ENCODE measurements at places on chromosomes 1 and 21.

DNA sequence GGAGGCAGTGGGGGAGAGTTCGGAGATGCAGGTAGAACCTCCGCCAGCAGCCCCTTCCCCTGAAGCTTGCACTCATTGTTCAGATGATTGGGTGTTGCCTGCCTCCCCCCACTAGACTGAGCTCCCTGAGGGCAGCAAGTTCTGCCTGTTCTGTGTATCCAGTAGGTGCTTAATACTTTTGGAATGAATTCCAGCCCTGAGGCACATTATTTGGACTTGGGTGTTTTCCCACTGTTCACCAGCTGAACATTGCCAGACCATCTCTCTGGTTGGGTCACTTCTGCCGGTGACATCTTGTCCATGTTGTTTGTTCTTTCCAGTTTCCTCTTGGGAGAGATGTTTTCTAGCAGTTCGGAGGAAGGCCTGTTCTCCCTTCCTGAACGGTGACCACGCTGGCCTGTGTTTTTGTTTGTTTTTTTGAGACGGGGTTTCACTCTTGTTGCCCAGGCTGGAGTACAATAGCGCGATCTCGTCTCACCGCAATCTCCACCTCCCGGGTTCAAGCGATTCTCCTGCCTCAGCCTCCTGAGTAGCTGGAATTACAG is 48.7 kb downstream of the SPSB1 start:
- no peak for DNase-seq

DNA sequence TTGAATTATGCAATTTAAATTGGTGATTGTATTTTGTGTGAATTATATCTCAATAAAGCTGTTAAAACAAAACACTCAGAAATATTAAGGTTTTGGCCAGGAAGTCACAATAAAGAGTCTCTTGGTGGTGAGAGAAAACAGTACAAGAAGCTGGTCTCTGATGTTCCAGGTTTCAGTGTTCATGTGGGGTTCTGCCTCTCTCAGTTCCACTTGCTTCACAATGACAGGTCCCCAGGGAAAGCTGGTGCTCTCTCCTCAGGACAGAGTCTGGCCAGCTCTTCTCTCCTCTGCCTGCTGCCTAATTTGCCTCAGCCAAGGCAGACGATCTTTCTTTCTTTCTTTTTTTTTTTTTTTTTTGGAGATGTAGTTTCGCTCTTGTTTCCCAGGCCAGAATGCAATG is 342.9 kb upstream of the PLXNA2 start:
- DNase-seq: peak; percentile 33

DNA sequence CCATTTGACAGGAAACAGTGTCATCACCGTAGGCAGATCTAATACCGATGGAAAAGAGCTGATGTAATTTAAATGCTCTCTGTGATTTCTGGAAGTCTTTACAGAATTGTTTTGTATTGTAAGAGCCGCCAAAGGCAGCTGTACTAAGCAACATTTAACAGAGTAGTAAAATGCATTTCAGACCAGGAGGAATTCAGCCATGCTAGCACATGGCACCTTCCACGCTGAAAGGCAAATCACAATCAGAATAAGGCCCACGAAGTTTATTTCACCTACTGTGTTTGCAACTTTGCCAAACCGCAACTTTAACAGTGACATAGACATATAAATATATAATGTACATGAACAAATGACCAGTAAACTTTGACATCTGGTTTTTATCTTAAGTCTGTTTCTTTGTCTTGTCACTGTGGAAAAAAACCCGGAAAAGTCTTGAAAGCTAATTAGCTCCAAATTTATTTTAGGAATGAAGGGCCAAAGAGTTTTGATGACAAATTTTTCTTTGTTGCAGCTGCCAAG is 26.1 kb upstream of the DISC1 start:
- DNase-seq: no peak

DNA sequence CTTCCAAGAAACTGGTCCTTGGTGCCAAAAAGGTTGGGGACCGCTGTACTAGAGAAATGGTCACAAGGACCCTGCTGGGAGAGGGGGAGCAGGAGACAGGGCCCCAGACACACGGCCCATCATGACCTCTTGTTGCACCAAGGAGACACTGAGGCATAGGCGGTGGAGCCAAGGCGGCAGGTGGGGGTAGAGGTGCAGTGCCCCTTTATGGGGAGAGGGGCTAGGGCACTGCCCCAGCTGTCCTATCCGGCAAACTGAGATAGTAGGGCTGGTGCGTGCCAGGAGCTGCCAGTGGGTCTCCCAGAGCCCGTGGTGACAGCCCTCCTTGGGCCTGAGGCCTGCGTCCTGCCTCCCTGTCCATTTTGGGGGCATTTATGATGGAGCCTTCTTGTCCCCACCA is 20.3 kb downstream of the TNNT2 start:
- no peak for DNase-seq

DNA sequence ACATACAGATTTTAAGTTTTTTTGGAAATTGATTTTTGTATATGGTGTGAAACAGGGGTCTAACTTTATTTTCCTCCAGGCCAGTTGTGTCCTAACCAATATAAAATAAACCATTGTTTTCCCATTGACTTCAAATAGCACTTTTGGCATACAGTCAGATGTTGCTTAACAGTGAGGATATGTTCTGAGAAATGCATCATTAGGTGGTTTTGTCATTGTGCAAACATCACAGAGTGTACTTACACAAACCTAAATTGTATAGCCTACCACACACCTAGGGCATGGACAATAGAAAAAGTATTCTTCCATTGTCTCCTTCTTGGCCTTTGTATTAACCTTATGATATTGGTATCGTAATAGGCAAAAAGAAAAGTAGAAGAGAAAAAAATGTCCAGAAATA is 37.4 kb upstream of the DISP1 start:
- DNase-seq: no peak

DNA sequence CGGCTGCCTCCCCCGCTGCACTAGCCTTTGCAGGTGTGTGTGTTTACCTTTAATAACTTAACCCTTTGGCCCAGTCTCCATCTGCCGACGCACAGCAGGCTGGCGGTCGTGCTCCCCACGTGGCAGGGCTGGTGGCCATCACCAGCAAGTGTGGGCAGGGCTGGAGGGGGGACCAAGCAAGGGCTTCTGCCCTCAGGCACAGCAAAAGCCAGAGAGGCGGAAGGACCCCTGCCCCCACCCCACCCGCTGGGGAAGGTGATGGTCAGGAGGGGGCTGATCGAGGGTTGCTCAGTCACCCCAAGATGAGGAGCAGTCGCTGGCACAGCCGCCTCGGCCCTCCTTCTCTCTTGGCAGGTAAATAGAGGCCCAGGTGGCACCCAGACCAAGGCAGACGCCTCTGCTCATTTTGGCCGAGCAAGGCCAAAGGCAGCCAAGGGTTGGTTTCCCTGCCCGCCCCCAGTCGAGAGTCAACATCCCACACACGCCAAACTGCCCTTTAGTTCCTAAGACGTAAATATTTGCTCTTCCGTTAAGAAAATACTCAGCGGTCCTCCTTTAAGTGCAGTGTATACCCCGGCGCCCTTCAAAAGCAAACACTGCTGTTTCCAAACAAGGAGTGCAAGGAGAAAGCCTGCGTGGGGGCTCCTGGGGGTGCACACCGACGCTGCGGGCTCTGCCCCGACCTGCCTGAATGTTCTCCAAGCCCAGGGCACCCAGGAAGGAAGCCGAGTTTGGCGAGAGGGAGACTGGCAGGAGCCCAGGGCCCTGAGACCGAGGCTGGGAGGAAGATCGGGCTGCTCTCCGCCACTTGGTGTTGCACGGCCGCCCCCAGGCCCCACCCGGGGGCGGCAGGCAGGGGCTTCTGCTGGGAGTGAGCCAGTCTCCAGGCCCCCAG is 82.7 kb downstream of the SIK1 start:
- no peak for DNase-seq

- no peak for DNase-seq
These were observed 94.7 kb downstream of the PLPP3 start for GRCh38 chr1:56484695-56485094.

GRCh38 chr21:34061983-34062382 is 11.4 kb upstream of the MRPS6 start:
- no peak for DNase-seq

DNA sequence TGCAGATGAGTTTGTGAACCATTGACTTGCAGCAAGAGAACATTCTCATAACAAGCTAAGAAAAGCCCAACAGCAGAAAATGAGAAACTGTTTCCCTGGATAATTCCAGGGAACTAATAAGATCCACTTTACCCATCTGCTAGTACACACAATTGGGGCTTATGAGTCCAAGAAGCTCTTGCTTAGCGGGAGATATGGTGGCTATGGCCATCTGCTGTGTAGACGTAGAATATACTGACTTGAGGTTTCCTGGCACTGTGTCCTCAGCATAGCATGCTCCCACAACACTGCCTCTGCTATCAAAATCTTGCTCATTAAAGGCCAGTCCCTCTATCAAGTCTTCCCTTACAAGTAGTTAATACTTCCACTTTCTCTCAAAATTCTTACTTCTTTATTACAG is 6.8 kb upstream of the RXRG start:
- DNase-seq: no peak

- no peak for DNase-seq
These were observed 74.1 kb downstream of the VPS26C start for GRCh38 chr21:37193006-37193405.

GRCh38 chr1:151720974-151721787 is at the start of gene RIIAD1:
TSS of gene RIIAD1 (plus strand) at chr1:151721522. CDS start at chr1:151721537, 15 bp downstream.
- DNase-seq: no peak

Measured in stimulated activated naive B cell treated with anti-CD40 and anti-IgM and Interleukin-4, amounts not matched to agents 10 μg/mL and 1 μg/mL and 100 μg/mL, for 72 hours (primary cell).